ENCODE measurements at places on chromosomes 5 and 9.

GRCh38 chr5:82151662-82152061, 126.5 kb downstream of the RPS23 start:
- DNase-seq, result no peak

DNA sequence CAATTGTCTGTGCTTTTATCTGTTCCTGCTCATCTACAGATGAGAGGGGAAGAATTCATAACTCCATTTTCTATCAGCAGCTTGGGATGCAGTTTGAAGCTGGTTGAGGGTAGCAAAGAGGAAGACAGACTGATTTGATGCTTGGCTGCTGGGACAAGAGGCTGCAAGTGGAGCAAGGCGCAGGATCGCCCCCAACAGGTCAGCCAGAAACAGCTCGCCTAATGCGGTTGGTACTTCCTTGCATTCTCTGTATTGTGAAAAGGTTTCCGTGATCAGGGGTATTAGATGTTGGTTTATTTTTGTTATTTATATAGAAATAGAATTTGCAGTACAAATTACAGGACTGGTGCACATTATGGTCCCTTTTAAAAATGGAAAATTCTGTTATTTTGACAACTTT, 40.6 kb downstream of the ZNF883 start:
- DNase-seq, result no peak

DNA sequence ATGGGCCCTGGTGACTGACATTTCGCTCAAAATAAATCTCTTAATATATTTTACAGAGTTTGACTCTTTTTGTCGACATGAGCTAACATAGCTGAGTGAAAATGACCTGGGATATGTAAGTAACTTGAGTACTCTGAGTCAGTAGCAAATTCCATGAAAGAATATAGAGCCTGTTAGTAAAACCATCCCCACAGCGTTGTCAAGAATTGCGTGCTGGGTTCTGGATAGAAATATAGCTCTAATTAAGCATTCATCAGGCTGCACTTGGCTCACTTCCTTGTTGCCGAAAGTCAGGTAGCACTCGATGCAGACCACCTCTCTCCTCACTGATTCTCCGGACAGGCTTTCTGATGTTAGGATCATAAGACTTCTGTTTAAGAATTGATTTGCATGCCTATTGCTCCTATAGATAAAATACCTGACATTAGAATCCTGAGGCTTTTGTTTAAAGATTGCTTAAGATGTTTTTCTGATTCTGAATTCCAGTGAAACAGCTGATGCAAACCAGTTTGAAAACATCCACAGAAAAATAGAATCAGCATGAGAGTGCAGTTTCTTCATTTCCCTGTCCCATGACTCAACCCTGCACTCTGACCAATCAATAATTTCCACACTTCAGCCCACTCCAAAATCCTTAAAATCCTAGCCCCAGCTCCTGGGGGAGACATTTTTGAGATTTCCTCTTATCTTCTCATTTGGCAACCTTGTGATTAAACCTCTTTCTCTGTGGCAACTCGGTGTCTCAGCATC, 310.6 kb downstream of the DIRAS2 start:
- no peak for DNase-seq

DNA sequence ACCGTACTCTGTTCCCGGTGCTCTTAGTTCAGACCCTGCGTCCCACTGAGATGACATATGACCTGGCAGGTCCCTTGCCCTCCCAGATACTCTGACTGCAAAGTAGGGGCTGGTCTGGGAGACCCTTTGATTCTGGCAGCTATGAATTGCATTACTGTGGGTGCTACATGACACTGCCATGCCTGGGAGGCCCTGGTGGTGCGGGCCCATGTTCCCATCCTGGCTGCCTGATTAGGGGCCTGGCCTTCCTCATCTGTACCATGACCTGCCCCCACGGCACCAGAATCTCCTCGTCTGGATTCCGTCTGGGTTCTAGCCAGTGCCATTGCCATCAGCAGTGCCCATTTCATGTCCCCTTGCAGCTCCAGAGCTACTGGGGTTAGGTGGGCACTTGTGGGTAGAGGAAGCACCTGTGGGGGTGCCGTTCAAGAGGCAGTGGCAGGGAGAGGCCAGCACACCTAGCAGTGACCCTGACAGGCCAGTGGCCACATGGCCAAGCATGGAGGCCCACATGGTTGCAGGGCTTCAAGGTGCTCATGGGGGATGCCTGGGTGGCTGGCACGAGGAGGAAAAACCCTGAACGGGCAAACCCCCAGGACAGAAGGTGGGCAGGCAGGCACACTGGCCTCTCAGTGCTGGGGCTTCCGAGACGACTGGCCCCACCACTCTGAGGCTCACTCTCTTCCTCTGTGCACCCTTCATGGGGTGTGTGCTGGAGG, 69.7 kb downstream of the PHF2 start:
- DNase-seq, result no peak

GRCh38 chr5:62649476-62650113, 71.0 kb downstream of the LRRC70 start:
- no peak for DNase-seq

GRCh38 chr5:127838661-127839060, 135.5 kb downstream of the CCDC192 start:
- no peak for DNase-seq

DNA sequence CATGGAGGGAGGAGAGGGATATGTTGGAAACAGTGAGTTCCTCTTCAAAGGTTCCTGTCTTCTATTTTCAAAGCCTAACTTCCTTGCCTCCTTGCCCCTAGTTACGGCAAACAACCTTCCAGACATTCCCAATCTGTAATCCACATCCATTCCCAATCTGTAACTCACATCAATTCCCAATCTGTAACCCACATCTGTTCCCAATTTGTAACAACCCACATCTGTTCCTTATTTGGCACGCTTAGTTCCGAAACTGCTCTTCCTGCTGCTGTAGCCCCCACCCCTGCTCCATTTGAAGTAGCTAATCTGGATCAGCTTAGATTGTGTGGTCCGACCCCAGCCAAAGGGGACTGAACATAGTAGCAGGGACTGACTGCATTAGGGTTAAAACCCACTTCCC, 23.9 kb upstream of the IDNK start:
- no peak for DNase-seq

- no peak for DNase-seq
Measured at GRCh38 chr5:141525653-141526052, 36.8 kb downstream of the PCDHGC5 start.

GRCh38 chr5:86917117-86917579, 299.4 kb downstream of the COX7C start:
- no peak for DNase-seq

DNA sequence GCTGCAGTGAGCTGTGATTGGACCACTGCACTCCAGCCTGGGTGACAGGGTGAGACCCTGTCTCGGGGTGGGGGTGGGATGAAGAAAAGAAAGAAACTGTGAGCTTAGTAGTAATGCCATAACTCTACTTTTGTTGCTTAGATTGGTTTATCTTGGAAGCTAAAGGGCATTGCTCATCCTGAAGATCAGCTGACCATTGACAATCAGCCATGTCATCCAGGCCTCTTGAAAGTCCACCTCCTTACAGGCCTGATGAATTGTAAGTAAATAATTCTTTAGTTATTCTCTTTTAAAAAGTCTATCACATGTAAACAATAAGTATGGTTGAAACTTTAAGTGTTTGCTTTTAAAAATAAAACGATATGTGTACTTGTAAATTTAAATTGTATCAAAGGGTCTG, 11.4 kb downstream of the OCLN start:
- DNase-seq, result no peak

DNA sequence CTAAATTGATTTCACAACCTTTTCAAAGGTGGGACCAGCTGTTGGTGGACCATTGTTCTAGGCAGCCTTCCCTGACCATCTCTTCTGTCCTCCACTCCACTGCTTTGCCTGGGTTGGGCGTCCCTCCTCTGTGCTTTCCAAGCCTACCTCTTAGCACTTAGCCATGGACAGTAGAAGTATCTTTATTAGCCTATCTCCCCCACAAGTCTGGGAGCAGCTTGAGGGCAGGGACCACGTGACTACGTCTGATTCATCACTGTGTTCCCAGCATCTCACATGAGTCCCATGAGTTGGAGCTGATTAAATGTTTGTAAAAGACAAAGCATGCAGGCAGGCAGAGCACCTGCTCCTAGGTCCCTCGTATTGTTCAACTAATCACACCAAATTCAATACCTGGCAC, 20.9 kb downstream of the MORN5 start:
- no peak for DNase-seq
